ENCODE measurements at places on chromosomes 6 and 20.

- no peak for DNase-seq
Measured at GRCh38 chr20:11271319-11271718, 597.5 kb upstream of the JAG1 start.

DNA sequence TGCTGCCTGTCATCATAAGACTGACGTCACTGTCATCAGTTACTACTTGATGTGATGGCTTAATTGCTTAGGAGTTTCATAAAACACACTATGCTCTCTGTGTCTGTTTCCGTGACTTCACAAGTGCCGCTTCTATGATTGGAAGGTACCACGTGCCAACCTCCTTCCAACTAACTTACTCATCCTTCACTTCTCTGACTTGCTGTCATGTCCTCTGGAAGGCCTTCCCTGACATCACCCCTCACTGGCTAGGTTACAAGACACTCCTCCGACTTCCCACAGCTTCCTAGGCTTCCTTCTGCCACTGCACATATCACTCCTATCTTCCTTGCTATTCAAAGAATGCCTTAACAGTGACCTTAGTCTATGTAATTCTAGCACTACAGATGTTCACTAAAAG, 20.4 kb downstream of the SERINC3 start:
- DNase-seq, result no peak

DNA sequence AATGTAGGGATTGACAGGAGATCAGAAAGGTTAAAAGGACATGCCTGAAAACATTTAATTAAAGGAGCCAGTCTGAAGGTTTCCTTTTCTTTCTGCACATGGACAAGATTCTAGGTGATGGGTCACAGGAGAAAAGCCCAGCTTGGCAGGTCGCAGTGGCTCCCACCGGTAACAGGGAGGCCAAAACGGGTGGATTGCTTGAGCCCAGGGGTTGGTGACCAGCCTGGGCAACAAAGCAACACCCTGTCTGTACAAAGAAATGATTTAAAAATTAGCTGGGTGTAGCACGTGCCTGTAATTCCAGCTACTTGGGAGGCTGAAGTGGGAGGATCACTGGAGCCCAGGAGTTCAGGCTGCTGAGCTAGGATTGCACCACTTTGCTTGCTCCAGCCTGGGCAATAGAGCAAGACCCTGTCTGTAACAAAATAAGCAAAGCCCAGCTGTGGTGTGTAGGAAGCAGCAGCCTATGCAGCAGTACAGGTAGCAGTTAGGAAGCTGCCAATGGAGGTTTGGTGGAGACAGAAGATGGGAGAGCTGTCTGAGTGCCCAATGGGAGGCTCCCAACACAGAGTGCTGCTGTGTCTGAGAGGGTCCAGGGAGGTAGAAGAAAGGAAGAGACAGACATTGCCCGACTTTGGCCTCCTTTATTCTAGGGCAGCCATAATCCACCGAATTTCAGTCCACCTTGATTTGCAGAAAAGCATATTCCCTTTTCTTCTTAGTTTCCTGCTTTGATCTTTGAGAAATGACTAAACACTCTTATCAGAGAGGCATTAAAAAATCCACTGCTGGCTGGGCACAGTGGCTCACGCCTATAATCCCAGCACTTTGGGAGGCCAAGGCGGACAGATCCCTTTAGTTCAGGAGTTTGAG, 7.1 kb upstream of the AP5S1 start:
- DNase-seq, result no peak

- DNase-seq, result no peak
Measured at GRCh38 chr20:63121749-63122405, 94.1 kb downstream of the YTHDF1 start.

- DNase-seq, result no peak
Measured at GRCh38 chr6:47724300-47724699, 25.9 kb downstream of the ADGRF4 start.

DNA sequence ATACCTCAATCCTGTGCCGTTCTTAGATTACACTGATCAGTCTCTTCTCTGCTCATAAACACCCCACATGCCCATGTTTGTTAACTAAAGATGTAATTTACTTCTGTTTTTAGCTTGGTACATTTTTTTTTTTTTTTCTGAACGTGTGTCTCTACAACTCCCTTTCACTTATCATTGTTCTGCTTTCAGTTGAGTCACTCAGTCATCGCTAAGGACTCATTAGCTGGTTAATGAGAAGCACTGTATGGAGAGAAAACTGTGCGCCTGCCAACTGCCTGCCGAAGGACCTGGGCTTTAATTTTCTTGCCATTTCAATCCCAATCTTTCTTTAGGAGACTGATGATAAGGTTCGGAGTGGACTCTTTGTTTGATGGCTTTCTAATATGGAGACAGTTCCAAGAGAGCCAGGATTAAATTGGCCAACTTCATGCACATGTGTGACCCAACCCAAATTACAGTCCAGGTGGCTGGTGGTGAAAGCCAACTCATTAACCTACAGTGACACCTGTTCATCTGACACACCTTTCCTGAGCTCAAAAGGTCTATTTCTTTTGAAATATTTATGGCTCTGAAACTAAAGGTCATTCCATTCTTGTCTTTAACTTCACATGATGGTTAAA, 334.1 kb downstream of the BCKDHB start:
- DNase-seq, result no peak

- no peak for DNase-seq
Measured at GRCh38 chr20:10177326-10177725, 41.3 kb upstream of the SNAP25 start.

- no peak for DNase-seq
Measured at GRCh38 chr20:50333812-50334211, 143.2 kb downstream of the CEBPB start.

DNA sequence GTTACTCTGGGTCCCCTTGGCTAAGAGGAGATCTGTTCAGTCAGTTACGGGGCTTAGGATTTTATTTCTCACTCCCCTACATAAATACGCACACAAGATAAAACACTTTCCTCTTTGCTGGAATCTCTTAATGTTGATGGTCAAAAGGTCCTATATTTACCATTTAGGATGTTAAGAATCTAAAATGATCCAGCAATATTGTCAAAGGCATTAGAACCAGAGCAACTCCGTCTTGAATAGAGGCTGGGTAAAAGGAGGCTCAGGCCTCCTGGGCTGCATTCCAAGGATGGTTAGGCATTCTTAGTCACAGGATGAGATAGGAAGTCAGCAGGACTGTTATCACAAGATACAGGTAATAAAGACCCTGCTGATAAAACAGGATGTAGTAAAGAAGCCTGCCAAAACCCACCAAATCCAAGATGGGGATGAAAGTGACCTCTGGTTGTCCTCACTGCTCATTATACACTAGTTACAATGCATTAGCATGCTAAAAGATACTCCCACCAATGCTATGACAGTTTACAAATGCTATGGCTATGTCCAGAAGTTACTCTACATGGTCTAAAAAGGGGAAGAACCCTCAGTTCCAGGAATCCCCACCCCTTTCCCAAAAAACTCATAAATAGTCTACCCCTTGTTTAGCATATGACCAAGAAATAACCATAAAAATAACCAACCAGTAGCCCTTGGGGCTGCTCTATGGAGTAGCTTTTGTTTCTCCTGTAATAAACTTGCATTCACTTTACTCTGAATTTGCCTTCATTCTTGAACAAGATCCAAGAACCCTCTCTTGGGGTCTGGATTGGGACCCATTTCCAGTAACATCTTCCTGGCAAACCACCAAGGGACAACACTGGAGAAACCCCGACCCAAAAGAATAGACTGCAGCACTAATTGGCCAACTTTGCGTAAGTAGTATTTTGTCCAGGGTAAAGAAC, 107.5 kb downstream of the DTNBP1 start:
- peak; percentile 42 for DNase-seq

GRCh38 chr6:21953831-21954801, 342.7 kb downstream of the PRL start:
- DNase-seq, result peak; percentile 45

DNA sequence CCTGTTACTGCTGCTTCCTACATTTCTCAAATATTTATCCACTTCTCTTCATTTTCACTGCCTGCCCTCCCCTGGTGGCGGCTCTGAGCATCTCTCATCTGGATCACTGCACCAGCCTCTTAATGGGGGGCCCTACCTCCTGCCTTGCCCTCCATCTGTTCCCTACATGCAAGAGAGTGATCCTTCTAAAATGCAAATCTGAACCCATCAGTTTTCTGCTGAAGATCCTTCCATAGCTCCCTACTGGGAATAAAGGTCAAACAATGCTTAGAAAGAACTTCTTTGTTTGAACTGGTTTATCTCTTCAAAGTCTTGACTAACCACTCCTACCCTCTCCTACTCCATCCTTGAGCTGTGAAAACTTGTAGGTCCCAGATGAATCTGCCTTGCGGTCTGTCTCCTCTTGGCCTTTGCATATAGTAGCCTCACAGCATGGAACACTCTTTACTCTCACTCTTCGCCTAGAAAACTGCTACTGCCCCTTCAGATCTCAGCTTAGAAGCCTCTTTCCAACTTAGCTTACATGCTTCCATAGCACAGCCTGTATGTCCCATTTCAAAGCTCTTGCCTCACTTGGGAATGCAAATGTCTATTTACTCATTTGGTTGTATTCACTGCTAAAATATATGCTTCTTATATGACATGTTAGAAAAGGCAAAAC, 119.3 kb downstream of the QRSL1 start:
- DNase-seq, result no peak

DNA sequence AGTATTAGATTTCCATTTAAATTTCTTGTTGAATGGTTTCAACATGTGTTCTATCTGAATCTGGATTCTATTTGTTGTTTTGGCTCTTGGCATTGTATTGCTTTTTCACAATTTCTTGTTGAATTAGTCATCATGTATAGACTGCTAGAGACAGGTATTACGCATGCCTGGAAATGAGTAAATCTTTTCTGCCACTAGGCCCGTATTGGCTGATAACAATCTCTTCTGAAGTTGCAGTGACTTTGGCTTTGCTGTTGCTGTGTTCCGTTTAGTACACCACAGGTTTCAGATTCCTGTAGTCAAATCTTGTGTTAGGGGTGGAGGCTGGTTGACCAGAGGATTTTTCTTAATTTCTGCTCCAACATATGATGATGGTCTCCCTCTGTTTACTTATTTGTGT, 1339.4 kb downstream of the GRIK2 start:
- no peak for DNase-seq

GRCh38 chr20:5153612-5154542, 27.1 kb downstream of the CDS2 start:
- no peak for DNase-seq

- DNase-seq, result no peak
Measured at GRCh38 chr6:45664707-45665106, 287.0 kb upstream of the SUPT3H start.

- DNase-seq, result no peak
Measured at GRCh38 chr6:148053209-148053608, 289.4 kb upstream of the SASH1 start.

- no peak for DNase-seq
Measured at GRCh38 chr6:132404736-132405135, 3.5 kb upstream of the MOXD1 start.

DNA sequence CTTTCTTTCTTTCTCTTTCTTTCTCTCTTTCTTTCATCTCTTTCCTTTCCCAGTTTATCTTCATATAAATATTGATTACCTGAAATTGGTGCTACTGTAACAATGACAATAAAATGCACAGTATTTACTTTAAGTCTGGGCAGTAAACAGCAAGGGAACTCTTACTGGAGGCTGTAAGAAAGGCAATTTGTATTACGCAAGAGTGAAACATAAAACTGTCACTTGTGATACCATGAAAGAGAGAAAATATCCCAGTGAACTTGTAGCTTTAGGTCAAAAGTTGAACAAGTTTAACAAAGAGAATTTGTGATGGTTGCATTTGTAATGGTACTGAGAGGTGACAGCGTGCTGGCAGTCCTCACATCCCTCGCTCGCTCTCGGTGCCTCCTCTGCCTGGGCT, 80.0 kb downstream of the EYS start:
- no peak for DNase-seq

DNA sequence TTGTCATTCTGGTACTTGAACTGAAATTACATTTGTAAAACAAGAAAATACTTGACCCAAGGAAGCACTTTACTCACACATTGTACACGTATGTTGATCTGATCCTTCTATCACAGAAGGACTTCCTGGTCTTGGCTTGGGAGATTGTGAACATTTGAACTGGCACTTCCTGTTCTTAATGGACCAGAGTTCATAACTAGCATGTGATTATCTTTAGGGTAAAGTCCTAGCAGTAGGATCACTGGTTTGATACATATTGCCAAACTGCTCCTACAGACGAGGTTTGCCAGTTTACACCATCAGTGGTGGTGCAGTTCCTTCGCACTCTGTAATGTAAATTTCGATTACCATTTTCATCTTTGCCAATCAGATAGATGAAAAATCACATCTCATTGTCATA, 12.7 kb downstream of the HECA start:
- peak; percentile 71 for DNase-seq

DNA sequence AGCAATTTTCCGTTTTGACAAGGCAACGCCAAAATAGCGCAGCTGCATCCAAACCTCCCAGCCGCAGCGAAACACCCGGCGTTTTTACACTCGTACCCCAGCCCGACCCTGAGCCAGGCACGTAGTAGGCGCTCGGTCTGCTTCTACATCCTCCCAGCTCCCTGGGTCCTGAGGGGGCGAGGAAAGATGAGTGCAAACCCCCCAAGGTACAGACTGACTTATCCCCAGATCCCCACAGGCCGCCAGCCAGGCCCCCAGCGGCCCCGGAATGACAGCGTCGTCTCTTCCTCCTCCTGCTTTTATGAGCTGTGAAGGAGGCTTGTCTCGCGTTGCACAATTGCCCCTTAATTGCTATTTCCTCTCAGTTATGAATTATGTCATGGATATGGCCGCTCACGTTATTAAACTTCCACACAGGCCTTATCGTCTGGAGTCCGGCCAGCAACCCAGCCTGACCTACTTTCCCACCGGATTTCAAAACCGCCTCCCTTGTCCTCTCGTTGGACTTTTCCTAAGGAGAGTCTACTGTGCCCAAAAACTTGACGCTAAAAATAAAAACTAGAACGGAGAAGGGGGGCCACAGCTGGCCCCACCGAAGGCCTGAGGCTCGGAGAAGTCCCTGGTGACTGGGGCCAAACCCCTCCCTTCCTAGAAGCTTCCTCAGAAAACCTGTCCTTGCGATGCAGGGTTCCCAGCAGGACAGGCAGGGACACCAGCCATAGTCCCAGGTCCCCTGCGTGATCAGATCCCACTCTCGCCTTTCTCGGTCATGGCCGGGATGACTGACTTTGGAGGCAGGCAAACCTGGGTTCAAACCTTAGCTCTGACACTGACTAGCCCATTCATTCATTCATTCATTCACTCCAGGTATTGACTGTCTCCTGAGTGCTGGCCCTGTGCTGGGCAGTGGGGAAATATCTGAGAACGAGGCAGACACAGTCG, 130.9 kb upstream of the PTPN1 start:
- DNase-seq, result peak; percentile 85

DNA sequence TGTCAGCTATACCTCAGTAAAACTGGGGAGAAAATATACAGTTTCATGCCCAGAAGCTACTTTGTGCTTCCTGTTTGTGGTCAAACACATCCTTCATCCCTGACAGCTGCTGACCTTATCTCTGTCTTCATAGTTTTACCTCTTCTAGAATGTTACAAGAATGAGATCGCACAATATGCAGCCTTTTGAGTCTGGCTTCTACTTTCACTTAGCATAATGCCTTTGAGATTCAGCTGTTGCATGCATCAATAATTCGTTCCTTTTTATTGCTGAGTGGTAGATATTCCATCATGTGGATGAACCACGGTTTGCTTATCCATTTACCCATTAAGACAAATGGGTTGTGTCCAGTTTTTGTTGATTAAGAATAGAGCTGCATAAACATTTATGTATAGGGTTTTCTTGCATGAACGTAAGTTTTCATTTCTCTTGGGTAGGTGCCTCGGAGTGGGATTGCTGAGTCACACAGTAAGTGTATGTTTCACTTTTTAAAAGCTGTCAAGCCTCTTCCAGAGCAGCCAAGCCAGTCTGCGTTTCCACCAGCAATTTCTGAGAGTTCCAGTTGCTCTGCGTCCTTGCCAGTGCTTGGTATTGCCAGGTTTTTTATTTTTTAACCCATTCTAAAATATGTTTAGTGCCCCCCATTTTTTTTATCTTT, 86.6 kb upstream of the PAX1 start:
- no peak for DNase-seq
